Immature natural killer cell (primary cell): ENCODE measurements at places on chromosomes 6 and 20. TPM values are rescaled to one million over a fixed set of nuclear protein-coding genes. Genes with fewer than 3 reads are reported as not detected.

GRCh38 chr6:153043719-153044118, 41.2 kb upstream of the MTRF1L start:
- DNase-seq, result no peak

DNA sequence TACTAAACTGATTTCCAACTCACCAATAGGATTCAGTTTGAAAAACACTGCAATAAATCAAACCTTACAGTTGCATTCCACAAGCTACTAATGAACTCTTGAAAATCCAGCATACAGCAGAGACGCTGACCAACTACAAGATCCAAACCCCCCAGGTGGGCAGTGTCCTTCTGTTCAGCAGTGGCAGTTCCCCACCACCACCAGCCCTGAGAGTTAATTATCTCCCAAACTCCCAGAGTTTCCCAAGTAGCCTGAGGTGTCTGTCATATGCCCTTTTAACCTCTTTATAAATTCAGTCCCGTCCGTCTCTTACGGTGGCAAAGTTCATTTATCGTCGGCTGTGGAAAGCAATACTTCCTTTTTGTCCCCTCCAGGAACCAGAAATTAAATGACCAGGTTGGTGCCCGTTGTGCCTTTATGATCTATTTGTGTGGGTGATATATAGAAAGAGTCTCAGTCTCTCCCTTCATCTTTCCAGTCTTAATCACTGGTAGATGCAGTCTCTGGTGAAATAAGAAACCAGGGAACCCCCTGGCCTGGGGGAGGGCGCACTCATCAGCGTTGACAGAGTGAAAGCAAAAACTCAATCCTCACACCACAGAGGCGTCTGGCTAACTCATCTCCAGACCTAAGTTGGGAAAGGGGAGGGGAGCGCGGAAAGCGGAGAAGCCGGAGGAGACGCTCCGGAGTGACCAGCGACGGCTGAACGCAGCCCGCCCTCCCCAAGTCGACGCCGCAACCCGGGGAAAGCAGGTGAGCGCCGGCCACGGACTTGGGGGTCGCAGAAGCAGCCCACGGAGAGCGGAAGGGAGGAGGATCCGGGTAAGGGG, 717 bp downstream of the MRPL14 start:
- DNase-seq, result peak; percentile 59

GRCh38 chr6:137102050-137102848, 57.5 kb upstream of the IL20RA start:
- no peak for DNase-seq

DNA sequence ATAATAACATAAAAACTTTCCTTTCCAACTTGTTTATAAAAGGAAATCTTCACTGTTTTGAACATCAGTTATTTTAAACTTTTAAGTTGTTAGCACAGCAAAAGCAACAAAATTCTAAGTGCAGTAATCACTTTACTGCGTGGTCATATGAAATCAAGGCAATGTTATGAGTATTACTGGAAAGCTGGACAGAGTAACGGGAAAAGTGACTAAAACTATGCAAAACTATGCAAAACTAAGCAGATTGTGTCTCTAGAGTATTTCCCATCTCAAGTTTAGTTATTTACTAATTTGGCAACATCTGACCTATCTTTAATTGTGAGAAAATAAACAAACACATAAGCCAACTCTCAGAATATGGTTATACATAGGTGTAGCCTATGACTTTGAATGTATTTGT, 10.9 kb upstream of the ANKEF1 start:
- no peak for DNase-seq

DNA sequence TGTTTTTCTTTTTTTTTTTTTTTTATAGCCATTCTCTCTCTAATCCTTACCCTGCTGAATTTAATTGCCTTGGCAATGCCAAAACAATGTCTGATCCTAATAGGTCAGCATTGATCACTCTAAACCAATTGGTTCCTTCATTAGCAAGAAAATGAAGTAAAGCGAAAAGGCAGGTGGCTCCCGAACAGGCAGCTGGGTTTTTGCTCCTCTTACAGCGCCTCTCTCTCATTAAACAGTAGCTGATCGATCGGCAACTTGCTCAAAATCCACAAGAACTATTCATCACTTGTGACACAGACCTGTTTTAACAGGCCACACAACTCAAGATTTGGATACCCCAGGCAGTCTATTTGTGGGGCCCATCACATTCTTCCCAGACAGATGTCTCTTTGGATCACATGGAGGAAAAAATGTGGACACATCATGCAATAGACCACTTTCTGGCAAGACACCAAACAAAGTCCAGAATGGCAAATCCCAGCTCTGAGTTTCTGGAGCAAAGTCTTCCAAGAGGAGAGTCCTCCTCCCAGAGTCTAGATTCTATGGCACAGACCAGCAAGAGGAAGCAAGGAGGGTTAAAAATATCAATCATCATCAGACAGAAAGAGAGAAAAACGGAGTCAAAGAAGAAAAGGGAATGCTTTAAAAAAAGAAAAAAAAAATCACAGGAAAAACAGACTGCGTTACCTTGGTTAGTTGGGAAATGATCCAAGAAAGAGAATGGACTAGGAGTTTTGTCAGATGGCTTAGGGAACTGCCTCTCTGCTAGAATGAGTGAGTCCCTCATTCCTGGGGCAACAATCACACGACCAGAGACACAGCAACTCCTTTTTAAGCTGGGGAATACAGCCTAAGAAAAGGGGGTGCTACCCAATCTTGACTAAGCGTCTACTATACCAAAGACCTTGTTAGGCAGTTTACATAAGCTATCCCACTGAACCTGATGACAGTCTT, 247.8 kb downstream of the BTBD9 start:
- no peak for DNase-seq

DNA sequence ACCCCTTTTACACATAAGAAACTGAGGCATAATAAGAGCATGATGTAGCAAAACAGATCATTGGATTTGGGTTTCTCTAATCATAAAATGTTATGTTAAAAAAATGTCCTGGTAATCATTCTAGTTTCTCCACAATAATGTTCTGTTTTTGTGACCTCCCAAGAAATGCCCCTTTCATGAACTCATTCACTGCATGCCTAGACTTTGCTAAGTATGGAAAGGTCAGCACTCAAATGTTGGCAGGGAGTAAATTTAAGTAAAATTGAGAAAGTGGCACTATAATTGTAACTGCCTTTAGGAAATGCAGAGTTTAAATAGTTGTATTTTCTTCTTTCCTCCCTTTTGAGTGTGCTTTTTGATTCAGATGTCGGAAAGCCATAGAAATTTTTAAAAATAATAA, 48.5 kb upstream of the ID4 start:
- DNase-seq, result no peak

DNA sequence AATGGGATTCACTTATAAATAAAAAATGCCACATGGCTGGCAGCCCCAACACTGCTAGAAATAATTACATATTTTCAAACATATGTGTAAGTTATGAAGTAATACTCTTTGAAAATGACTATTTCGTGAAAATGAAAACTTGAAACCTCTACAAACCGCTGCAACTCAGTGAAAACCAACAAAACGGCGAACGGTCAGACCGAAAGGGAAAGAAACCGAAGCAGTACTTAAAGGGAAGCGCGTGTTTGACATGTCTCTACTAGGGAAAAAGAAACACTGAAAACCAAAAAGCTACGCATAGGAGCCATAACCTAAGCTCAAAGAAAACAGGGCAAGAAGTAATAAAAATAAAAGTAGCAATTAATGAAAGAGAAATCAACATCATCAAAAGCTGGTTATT, 121.0 kb upstream of the GGTLC1 start:
- DNase-seq, result peak; percentile 46

- DNase-seq, result no peak
These were observed 75.4 kb downstream of the HTR1E start for GRCh38 chr6:87012743-87013142.

GRCh38 chr6:39902786-39903465, 31.3 kb downstream of the MOCS1 start:
- DNase-seq, result no peak

DNA sequence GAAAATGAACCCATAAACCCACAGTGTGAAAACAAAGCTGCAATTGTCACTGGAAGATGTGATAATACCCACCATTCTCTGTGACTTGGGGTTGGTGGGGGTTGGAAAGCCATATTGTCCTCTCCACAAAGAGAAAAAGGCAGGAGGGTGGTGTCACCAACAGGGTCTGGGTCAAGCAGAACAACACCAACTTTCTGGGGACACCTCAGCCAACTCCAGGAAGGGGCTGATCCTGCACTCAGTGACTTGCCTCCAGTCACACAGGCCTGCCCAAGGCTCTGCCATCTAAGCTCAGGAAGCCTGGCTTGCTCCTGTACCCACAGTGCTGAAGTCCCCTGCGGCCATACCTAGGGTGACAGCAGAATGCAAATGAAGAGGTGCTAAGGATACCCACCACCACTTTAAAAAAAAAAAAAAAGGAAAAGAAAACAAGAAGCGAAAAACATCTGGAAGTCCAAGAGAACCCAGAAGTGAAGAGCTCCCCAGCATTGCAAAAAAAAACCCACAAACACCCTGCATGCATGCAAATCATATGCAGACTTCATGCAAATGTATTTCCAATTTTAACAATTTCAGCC, 110.6 kb downstream of the PREX1 start:
- DNase-seq, result peak; percentile 70

DNA sequence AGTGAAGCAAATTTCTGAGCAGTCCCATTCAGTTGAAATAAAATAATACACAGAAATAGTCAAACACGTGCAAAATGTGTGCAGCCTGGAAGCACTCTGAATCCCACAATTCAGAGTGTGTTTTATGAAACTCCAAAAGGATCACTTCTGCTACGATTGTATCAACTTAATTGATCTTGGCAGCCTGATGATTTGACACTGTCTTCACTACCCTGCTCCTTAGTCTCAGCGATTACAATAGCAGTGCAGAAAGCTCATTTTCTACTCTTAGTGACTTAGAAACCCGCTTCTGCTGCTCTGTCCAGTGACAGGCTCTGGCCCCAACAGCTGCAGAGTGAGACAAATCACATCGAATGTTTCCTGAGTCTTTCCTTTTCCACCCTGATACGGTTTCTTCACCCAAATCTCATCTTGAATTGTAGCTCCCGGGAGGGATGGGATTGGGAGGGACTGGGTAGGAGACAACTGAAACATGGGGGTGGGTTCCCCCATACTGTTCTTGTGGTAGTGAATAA, 16.2 kb upstream of the EMILIN3 start:
- no peak for DNase-seq

GRCh38 chr6:111406200-111406721, 76.8 kb downstream of the REV3L start:
- DNase-seq, result no peak

The GSTA3 gene
- not detected for polyA plus RNA-seq

DNA sequence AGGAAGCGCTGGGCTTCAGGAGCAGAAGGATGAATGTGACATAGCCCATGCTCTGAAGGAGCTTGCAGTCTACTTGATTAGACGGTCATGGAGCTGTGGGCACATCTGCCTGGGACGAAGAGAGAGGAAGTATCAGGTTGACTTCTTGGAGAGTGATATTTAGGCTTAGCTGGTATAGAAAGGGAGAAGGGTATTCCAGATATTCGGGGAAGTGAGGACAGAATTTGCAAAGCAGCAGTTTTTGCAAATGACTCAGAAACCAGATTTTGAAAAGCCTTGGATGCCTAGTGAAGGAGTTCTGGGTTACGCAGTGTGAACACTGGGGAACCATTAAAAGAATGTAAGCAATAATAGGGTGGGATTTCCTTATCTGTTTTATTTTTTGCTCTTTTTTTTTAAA, 60.7 kb downstream of the EYA4 start:
- no peak for DNase-seq

GRCh38 chr6:154236646-154237301, 119.8 kb downstream of the IPCEF1 start:
- DNase-seq, result no peak

GRCh38 chr6:142816031-142816430, 128.9 kb downstream of the HIVEP2 start:
- DNase-seq, result no peak

The RIN2 gene
- not detected for polyA plus RNA-seq

GRCh38 chr6:106069478-106069877, 16.7 kb upstream of the PRDM1 start:
- no peak for DNase-seq

The IL17F gene
- not detected for polyA plus RNA-seq

GRCh38 chr6:46393161-46393939, 97.9 kb downstream of the RCAN2 start:
- DNase-seq, result no peak

DNA sequence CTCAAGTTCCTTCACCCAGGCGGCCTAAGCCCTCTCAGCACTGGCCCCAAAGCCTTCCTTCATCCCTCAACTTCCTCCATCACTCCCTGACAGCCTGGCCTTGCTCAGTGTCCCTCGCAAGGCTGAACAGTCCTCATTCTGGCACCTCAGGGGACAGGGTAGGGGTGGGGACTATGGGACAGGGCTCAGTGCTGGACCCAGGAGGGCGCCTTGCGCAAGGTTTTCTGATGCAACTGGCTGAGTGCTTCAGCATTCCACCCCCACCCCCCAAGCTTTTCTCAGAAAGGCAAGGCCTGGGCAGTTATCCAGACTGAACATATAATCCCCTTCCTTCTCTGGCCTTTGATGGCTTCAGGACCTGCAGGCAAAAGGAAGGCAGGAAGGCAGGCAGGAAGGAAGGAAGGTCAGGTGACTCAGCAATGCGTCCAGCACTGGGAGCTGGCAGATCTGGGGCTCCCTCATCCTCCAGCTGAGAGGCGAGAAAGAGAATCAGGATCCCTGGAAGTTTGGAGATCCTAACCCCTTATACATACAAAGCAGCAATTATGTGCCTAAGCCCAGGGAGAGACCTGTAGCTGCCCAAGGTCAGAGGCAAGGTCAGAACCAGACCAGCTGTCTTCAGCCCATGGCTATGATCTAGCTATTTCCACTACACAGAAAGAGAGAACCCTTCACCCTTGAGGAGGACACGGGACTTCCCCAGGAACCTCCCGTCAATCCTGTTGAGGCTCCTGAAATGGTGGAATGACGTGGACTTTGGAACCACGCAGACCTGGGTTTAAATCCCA, 8.6 kb upstream of the TRIB3 start:
- no peak for DNase-seq

The TOP1 gene
- polyA plus RNA-seq, result 16.0 TPM

DNA sequence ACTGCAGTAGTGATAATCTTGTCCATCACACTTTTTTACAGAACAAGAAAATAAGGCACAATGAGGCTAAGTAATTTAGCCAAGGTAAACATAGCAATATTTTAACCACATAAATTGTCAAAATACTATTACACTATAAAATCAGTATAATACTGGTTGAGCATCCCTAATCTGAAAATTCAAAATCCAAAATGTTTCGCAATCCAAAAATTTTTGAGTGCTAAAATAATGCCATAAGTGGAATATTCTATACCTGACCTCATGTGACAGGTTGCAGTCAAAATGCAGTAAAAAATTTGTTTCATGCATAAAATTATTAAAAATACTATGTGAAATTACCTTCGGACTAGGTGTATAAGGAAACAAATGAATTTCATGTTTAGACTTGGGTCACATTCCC, 101.5 kb downstream of the PDSS2 start:
- no peak for DNase-seq

GRCh38 chr20:54291339-54292010, 83.6 kb downstream of the PFDN4 start:
- DNase-seq, result no peak

- DNase-seq, result no peak
These were observed 90.6 kb downstream of the ERMARD start for GRCh38 chr6:169841907-169842606.

The UBE2V1 gene
- polyA plus RNA-seq, result 112 TPM
